Germinal center (tissue), 1 donor: ENCODE measurements at places on chromosomes 1 and 21.

DNA sequence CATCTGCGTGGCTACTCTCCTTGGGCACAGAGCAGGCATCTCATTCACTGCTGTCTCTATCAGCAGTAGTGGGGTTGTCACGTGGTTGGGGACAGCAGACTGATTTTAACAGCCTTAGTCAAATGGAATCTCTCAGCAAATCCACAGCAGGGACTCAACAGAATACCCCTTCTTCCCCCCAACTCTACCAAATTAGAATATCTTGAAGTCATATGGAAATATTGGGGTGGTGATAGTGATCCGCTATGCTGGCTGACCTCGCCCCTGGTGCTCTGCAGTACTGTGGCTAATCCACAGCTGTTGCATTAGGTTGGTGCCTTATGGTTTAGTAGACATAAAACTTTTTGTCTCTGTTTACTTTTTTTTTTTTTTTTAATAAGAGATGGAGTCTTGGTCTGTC is 23.9 kb downstream of the HHAT start:
- no peak for DNase-seq

DNA sequence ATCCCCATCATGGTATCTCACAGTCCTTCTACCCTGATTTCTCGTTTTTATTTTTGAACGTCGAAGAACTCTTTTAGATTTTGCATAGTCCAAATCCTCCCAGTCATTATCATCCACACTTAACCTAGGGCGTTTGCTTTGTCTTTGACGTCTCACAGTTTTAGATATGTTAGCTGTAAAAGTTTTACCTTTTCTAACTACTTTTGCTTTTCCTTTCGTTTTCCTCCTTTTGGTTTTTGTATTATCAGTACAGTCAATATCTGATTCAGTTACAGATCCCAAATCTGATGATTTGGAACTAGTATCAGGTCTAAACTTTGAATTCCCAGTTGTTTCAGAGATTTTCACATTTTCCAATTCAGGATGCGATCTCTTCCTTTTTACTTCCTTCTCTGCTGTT is 13.1 kb upstream of the PSMG1 start:
- no peak for DNase-seq

DNA sequence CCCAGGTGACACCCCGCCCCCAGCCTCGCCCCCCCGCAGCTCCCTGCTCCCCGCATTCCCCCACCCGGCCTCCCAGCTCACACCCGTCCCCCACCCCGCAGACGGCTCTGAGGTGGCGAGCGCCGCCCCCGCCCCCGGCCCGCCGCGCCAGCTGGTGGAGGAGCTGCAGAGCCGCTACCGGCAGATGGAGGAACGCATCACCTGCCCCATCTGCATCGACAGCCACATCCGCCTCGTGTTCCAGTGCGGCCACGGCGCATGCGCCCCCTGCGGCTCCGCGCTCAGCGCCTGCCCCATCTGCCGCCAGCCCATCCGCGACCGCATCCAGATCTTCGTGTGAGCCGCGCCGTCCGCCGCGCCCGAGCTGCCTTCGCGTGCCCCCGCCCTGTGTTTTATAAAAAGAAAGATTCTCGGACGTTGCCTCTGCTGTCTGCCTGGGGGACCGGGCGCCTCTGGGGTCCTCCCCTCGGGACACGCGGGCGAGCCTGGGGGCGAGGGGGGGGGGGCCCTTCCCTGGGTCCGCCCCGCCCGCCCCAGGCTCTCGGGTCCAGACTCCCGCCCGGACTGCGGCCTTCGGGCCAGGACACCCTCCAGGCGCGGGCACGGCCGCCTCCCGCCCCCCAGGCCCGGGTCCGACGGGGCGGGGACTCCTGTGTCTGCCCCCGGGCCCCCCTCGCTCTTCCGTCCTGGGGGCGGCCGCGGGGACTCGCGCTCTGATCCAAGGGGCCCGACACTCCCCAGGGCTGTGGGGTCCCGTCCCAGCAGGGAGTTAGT is 1.6 kb upstream of the MMP23B start:
- peak; percentile 99 for DNase-seq

DNA sequence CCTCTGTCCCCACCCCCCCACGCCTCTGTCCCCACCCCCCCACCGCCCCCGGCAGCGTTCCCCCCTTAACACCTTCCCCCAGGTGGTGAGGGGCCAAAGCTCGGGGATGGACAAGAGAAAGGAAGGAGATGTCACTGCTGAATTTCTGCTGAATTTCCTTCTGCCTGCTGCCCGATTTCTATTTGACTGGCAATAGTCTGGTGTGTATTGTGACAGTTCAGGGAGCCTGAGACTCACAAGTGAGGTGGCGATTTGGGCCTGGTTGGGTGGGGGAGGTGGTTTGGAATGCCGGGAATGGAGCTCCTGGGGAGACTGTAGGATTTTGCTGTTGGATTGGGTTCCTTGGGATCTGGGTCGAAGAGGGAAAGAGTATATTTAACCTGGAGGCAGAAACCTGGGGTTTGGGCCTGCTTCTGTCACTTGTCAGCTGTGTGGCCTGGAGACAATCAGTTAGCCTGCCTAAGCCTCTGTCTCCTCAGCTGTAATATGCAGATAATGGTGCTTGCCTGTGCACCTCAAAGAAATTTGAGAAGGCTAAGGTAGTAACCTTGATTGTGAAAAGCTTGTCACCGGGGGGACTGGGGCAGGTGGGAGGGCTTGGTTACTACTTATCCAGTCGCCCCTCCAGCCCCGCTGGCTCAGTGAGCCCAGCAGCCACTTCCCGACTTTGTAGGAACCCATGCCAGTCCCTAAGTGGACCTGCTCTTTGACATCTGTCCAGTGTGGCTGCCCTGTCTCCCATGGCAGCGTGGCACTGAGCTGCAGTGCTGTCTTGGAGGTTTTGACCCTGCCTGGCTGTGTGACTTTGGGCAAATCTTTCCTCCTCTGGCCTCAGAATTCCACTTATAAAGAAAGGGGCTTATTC is 7.7 kb upstream of the LMNA start:
- no peak for DNase-seq

- no peak for DNase-seq
Observed at GRCh38 chr1:21020151-21020550, 156.5 kb downstream of the EIF4G3 start.

GRCh38 chr1:201795066-201795465 is 33.9 kb upstream of the IPO9 start:
- DNase-seq: no peak

DNA sequence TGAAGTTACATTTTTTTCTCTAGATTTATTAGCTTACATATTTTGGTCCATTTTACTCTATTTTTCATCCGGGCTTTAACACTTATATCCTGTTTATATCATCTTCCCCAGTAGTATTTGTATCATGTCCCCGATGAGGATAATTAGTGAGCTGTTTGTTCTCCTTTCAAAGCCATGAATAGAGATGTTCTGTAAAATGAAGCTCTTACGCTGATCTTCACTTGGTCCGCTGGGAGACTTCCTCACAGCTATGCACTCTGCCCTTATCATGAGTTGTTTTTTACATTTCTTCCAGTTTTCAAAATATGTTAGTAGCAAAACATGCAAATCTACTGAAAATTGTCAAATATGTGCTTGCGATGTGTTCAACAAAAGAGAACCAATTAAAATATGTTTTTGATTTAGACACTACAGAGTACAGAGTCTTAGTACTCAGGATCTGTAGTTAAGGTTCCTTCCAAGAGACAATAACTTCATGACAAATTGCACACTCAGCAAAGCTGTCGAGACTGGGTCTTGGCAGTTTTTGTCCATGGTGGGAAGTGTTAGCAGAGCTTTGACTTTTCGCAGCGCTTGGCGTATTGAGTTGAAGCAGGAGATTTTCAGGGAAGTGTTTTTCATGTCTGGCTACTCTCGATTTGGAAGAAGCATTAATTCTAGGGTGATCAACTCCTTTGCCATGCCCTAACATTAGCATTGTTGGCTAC is 292.0 kb upstream of the ADAMTS5 start:
- DNase-seq: no peak

DNA sequence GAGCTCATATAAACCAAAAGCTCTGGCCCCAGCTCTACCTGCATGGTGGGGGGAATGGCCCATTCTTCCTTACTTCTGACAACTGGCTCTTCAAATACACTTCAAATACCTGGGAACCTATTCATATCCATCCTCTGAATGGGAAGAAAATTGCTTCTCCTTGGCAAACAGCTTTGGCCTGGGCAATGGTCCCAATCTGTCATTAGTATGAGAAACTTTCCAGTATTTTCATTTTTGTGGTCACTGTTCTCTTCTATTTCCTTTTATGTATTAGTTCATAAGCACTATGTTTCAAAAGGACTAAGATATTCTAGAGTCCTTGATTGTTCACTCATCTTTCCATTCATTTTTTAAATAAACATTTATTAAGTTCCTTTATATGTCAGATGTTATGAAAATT is 5.2 kb upstream of the HSD3B2 start:
- no peak for DNase-seq

GRCh38 chr21:26207021-26207420 is 36.5 kb upstream of the APP start:
- no peak for DNase-seq

DNA sequence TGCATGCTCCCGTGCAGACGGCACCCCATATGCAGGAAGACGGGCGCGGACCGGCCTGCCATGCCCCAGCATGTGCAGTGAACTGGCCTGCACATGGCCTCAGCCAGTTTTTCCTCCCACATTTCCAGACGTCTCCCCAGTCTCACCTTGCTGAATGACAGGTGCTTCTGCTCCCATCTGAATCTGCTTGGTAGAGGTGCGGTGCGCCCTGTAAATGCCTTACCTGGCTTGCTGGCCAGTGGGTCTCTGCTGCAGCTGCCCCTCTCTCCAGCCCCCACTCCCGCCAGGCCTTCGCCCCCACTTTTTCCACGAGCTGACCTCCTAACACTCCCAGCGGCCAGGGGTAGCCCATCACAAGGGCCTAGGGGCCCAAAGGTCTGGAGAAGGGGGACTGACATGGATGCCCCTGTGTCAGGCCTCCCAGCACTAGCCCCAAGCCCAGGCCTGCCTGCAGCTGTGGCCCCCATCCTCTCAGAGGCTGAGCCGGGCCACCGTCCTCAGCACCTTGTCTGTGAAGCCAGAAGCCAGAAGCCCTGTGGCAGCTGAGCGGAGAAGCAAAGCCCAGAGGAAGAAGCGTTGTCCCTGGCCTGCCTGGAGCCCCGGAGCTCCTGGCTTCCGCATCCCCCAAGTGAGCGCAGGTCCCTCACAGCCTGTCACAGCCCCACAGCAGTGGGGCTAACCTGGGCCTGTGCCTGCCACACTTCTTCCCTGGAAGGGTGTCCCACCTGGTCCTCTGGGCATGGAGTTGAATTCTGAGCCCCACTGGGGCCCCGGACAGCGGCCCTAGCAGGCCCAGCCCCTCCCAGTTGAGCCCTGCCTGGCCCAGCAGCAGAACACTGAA is 3.7 kb upstream of the SLC19A1 start:
- no peak for DNase-seq

DNA sequence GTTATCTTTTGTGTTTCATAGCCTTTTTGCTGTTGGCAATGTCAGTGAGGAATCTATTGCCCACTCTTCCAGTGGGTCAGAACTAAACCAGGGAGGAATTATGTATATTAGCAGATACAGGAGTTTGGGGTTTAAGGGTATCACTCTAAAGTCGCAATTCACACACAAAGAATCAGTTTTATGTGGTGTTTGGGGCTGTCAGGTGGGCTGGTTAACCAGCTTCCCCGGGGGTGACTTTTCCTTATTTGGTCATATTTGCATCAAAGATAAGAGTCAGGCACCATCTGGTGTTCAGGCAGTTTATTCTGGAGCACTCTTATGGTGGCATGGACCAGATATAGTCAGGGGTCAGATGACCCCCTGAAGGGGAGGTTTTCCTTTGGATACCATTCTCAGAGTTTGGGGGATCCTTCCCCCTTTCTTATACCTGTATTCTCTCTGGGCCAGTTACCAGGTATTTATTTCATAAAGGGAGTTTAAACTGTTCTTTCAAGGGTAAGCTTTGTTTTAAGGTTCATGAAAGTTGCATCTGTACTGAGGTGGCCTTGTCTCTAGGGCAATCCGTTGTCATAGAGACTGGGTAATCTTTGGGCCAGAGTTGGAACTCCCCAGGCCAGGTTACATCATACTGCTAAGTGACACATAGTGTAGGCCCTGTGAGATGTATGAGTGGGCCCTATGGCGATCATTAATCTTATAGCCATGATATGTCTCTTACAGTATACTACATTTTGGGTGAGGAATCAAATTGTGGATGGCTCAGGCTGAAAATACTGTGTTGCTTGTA is 148.2 kb downstream of the RWDD3 start:
- no peak for DNase-seq

- no peak for DNase-seq
Observed at GRCh38 chr21:36098182-36098532, 28.3 kb downstream of the CBR1 start.

DNA sequence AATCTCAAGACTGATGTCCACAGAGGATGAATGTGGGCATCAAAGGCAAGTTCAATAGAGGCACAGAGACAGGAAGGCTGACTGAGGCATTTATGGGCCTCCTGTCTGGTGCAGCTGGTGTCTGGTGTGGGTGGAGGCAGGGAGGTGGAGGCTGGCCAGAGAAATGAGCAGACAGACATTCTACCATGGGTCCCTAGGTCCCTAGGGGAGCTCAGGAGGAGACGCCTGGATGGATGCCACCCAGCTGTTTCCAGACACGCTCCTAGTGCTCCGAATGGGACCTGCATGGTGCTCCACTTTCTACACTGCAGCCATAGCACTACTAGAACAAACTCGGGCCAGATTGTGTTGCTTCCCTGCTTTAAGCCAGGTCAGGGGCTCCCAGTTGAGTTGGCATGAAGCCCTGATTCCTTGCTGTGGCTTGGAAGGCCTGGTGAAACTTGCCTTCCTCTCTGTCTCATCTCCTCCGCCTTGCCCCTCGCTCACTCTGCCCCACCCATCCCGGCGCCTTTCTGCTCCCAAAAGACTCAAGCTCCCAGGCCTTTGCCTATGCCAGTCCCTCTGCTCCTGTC is 25.3 kb downstream of the PADI2 start:
- no peak for DNase-seq

DNA sequence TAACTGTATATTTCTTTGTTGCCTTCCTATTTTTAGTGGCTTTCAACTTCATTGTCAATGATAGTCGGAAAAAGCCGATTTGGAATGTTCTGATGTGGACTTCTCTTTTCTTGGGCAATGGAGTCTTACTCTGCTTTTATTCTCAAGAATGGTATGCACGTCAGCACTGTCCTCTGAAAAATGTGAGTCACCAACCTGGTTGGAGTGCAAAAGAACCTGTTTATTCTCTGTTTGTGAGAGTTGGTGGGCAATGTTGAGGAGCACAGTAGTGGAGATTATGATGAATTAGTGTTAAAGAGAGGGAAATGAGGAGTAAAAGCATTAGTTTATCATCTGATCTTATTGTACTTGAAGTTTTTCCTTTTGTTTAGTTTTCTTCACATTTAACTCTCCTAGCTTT is 14.5 kb upstream of the AXDND1 start:
- no peak for DNase-seq

DNA sequence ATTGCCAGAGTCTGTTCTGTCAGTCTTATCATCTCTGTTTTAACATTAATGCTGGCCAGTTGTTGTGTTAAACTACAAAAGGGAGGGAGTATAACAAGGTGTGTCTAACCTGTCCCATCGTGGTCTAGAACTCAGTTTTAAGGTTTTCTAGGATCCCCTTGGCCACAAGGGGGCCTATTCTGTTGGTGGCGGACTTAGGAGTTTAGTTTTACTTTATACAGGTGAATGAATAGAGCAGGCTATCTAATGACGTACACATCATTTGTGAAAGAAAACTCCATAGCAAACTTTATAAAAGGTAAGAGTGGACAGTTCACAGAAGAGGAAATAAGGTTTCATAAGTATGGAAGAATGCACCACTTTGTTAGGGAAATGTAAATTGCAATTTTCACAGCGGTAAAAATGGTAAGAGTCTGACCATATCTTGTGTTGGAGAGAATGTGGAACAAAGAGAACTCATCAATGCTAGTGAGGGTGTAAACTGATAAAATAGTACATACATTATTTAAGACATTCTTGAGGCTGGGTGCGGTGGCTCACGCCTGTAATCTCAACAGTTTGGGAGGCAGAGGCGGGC is 2.5 kb upstream of the ATF6 start:
- peak; percentile 63 for DNase-seq

- DNase-seq: no peak
Observed at GRCh38 chr1:167645625-167646414, 15.8 kb downstream of the RCSD1 start.
